ENCODE measurements at places on chromosomes 6 and 20. TPM values are rescaled to one million over a fixed set of nuclear protein-coding genes. Genes with fewer than 3 reads are reported as not detected.

GRCh38 chr6:133169901-133170300 is 71.3 kb upstream of the EYA4 start:
- no peak for DNase-seq

GRCh38 chr6:31128093-31128676 is 7.9 kb upstream of the CDSN start:
- DNase-seq, result no peak

The TRERF1 gene
- 3.3 TPM for total RNA-seq

The TEAD3 gene
- total RNA-seq, result 25.3 TPM

DNA sequence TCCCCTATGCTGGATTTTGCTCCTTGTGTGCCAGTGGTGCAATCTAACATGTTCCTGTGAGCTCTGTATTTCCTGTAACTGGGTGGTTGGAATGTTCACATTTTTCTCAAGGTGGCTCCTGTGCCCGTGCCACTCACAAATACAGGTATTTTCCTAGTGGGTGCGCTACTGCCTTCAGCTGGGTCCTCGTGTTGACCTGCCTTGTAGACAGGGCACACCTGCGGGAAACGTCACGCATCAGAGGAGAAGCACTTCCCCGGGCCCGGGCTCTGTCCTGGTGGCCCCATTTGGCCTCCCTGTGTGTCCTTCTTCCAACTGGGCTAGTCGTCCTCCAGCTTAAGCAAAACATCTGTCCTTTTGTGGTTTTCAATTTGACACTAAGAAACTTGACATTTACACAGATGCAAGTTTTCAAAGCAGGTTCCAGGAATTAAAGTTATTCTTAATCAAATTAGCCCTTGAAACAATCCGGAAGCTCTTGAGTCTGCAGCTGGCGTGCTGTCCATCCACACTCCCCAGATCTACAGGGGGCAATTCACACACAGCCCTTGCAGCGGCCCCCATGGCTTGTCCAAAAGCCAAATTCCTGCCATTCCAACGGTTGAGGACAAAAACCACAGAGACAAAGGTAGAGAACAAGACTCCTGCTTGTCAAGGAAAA is 275.1 kb downstream of the CDC5L start:
- DNase-seq, result peak; percentile 47

The KIFC1 gene
- 0.19 TPM for total RNA-seq

DNA sequence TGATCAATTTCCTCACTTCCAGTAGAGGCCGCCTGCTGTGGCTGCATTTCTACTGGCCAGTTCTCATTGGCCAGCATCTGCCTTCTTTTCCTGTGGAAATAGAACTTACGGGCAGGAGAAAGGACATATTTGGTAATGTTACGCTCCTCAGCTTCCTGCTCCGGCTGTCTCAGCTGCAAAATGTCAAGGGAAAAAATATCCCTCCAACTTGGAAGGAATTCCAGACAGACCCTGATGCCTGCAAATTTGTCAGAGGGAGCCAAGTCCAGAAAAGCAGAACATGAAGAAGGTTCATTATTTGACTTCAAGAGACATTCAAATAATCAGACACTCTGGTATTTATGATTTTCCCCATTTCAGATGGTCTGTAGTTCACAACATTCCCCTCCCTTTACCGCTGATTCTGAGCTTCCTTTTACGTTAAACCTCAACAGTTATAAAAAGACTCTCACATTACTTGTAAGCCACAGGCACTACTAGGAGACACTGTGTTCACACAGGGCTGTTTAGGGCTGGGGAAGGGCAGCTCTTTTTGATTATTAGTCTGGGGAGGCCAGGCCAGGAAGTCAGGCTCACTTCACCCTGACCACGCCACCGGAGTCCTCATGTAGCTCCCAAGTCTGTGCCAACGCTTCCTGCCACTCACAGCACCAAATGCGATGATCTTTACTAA is 179.6 kb upstream of the CCN2 start:
- DNase-seq, result no peak

DNA sequence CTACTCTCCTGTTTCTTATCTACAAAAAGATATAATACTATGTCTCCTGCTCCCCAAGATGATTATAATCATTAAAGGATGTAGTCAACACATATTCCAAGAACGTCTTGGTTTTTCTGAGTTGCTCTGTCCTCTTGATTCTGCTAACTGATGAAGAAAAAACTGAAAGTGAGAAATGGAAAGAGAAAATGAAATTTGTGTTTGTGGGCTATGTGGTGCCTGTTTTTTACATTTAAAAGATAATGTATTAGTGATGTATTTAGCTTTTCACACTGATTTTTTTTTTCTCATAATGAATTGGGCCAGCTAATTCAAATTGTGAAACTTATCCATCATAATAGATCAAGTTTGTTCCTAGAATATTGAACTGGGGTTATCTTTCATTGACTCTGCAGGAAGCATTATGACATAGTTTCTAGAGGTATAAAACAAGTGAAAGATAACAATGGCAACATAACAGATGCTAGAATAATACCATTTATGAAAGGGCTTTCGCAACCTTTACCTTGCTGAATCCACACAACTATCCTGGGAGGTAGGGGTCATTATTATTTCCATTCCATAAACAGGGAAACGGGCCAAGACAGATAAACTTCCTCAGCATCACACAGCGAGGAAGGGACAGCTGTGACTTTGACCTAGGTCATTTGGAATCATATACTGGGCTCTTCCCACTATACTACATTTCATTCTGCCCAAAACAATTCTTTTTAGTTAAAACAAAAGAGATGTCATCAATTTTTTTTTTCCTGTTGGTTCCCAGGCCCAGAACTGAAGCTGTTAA is 336.7 kb downstream of the GJA1 start:
- DNase-seq, result no peak

GRCh38 chr6:154848580-154848979 is 115.4 kb downstream of the SCAF8 start:
- DNase-seq, result no peak

The TUBB1 gene
- total RNA-seq, result 0.51 TPM

The ELOVL4 gene
- 0.58 TPM for total RNA-seq

- no peak for DNase-seq
Observed at GRCh38 chr20:427401-427800, 19.3 kb downstream of the RBCK1 start.

DNA sequence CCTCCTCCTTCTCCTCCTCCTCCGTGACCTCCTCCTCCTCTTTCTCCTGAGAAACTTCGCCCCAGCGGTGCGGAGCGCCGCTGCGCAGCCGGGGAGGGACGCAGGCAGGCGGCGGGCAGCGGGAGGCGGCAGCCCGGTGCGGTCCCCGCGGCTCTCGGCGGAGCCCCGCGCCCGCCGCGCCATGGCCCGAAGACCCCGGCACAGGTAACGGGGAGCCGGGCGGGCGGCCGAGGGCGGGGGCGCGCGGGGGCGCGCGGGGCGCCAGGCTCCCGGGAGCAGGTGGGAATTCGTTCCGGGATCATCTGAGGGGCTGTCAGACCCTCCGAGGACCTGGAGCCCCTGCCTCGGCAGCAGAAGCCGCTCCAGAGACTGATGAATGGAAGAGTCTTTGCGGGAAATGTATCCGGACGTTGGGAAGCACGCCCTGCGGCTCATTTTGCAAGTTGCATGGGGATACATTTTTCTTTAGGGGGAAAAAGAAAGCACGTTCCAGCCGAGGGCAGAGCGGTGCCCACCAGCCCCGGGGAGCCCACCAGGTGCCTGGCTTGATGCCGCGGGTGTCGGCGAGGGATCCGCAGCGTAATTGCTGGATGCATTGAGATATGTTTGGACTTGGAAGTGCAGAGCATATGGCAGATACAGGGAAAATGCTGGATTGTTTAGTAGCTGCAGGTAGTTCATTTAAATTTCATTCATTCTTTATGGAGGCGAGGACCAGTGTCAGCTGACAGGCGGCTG is 394 bp downstream of the MYB start:
- DNase-seq, result no peak

The MAS1 gene
- total RNA-seq, result not detected

- no peak for DNase-seq
Observed at GRCh38 chr6:29478740-29479139, 9.0 kb downstream of the MAS1L start.

DNA sequence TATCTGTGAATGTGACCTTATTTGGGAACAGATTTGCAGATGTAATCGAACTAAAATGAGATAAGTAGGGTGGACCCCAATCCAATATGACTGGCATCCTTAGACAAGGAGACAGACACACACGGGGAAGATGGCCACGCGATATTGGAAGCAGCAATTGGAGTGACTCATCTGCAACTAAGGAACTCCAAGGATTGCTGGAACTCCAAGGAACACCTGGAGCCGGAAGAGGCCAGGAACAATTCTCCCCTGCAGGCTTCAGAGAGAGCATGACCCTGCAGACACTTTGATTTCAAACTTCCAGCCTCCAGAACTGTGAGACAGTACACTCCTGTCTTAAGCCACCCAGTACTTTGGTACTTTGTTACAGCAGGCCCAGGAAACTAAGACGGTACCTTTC is 19.5 kb upstream of the CNKSR3 start:
- DNase-seq, result no peak

GRCh38 chr6:111552958-111553357 is 52.7 kb downstream of the TRAF3IP2 start:
- DNase-seq, result no peak

DNA sequence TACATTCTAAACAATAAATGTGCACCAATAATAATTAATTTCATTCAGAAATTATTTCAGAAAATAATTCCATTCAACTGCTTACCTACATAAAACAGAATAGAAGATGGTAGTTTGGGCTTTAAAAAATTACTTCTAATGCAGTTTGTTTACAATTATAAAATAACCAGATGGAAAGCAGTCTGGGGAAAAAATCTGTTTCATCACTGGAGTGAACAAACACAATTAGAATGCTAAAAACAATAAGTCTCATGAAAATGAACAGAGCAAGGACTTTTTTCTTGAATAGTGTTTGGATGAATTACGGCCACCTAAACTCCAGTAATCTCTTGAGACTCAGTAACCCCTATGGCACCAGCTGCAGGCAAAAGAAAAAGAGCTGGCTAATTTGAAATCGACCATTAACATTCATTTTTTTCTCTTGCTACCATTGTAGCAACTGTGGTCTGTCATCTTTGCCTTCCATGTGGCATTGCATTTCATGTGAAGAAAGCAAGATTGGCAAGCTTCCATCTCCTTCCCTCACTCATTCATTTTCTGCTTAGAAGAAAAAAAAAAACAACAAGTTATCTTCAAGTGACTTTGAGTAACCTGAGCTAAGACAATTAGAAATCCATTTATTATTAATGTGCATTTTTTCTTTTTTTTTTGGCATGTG is 88.4 kb upstream of the CEP85L start:
- no peak for DNase-seq

- no peak for DNase-seq
Observed at GRCh38 chr6:26457264-26457805, 420 bp upstream of the BTN2A1 start.

DNA sequence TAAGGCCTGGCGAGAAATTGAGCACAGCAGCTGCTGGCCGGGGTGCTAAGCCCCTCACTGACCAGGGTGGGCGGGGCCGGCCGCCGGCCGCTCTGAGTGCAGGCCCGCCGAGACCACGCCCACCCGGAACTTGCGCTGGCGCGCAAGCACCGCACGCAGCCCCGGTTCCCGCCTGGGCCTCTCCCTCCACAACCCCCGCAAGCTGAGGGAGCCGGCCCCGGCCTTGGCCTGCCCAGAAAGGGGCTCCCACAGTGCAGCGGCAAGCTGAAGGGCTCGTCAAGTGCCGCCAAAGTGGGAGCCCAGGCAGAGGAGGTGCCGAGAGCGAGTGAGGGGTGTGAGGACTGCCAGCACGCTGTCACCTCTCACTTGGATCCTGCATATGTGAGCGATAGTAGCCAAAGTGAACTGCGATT is 251.2 kb downstream of the GJA1 start:
- no peak for DNase-seq

- DNase-seq, result no peak
Observed at GRCh38 chr20:10864076-10864672, 190.4 kb upstream of the JAG1 start.

The MRPL18 gene
- total RNA-seq, result 59.3 TPM

DNA sequence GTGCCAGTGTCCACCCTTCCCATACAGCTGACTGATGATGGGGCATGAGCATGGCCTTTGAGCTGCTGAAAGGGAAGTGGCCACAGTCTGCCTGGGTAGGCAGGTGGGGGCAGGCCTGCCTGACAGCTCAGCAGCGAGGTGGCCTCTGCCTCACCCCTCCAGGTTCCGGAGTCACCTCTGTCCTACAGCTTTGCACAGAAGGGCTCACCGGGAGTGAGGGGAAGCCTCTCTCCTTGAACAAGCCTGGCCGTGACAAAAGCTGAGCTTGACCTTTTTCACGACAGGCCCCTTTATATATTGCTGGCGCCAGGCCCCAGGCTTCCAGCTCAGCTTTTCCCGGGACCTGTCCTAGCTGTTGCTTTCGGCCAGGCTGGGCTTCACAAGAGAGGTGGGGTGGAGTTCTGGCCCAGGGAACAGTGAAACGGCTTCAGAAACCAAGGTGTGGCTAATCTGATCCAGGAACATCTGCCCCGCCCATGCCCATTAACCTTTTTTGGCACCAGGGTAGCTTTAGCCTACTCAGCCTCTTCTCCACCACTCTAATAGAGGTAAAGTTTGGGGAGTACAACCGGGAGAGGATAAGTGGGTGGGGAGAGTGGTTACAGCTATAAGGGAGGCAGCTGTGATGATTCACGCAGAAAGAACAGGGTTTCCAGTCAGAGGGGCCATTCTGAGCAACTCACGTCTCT is 42.9 kb downstream of the C6orf132 start:
- no peak for DNase-seq

DNA sequence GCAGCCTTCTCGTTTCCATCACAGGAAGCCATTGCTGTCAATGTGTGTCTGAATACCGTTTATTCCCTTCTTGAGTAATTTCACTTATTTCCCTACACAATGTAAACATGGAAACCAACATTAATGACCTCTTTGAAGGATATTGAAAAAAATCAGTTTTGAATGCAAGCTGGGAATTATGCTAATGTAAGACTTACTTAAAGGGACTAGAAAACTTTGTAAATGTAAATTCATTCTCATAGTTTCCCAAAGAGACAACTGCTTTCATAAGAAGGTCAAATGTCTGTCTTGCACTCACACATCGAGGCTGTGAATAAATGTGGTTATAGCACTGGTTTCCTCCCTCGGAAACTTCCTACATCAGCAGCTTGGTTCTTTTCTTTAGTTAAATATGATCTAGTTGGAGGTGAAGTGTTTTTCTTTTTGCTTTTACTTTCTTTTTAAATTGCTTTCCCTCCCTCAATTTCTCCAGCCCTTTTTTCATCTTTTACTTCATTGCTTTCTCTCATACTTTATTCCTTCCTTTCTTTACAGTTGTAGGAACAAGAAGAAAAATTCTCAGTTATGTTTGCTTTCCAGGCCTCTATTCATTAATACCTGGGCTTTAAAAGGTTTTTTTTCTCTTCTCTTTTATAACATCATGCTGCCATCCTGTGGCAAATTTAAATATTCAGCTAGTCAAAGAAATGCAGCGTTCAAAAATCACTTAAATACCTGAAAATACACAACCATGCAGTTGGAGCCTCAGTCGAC is 108.3 kb downstream of the TNFAIP3 start:
- DNase-seq, result no peak

DNA sequence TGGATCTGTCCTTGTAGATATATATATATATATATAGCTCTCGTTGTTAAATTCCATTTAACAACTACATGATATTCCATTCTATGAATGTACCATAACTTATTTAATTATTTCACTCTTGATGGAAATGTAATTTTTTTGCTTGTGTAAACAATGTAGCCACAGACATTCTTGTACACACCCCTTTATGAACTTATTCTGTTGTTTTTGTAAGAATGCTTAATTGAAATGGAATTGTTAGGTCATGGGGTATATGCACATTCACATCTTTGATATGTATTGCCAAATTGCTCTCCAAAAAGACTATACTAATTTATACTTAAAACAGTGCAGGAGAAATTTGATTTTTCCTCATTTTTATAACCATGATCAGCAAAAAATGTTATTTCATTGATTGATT is 67.2 kb downstream of the MAP3K4 start:
- no peak for DNase-seq

The PLN gene
- total RNA-seq, result 5.6 TPM

- DNase-seq, result no peak
Observed at GRCh38 chr20:43991982-43992381, 77.3 kb downstream of the TOX2 start.

Data from mesenteric fat pad (tissue), 1 donor.